ENCODE measurements at places on chromosomes 3 and 15.

DNA sequence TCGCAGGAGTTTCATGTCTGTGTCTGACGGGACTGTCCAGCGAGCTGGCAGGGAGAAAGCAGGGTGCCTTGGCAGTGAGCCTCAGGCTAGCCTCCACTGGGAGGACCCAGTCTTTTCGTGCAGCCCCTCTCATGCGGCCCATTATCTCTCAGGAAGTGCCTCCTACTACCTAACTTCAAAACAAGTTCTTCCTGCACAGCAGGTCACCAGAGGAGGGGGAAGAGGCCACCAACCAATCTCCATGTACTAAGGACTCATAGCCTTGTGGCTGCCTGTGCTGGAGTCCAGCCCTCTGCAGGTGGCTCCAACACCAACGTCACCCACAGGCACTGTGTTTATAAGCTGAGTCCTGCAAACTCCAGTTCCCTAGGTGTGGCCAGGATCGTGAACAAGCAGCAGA is 4.8 kb downstream of the VIPR1 start:
- no peak for DNase-seq

DNA sequence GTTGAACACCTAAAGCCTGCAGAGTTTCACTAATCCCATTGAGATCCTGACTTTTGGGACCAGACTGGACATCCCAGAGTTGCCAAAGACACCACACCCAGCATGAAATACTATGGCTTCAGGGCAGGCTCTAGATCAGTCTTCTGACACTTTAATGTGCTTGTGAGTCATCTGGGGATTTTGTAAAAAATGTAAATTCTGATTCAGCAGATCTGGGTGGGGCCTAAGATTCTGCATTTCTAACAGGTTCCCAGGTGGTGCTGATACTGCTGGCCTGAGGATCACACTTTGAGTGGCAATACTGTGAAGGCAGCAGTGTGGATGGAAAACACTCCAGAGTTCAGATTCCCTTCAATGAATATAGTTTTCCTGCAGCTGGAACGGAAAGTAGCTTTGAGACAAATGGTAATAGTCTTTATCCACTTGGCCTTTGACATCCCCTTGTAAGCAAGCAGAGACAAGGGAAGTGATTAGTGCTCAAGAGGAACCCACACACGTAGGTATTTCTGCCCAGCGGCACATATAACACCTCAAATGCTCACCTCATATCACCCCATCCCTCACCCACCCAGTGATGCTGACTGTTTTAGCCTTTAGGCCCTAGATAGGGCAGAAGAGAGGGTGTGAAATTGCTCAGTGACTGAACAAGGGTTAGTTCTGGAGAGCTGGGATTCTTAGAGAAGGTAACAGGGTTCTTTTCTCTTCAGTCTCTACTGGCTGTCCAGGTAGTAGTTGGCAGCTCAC is 51.5 kb upstream of the GSK3B start:
- DNase-seq = peak; percentile 3

DNA sequence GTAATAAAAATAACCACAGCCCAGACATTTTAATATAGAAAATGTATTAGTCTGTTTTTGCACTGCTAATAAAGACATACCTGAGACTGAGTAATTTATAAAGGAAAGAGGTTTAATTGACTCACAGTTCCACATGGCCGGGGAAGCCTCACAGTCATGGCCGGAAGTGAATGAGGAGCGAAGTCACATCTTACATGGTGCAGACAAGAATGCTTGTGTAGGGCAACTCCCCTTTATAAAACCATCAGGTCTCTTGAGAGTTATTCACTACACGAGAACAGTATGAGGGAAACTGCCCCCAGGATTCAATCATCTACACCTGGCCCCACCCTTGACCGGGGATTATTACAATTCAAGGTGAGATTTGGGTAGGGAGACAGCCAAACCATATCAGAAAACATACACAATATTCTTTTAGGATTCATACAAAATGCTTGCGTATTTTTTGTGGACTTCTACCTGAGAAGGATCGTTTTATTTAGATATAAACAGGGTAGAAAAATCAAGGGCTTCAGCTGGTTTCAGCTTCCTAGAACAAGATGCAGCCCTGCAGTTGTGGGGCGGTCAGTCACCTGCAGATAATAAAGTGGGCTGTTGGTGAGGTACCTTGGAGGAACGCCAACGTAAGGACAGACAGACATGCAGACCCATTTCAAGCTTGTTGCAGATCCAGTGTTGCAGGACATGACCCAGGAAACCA is 101.9 kb downstream of the TNIK start:
- no peak for DNase-seq

GRCh38 chr15:59591356-59591755 is 20.2 kb upstream of the GCNT3 start:
- DNase-seq = no peak

DNA sequence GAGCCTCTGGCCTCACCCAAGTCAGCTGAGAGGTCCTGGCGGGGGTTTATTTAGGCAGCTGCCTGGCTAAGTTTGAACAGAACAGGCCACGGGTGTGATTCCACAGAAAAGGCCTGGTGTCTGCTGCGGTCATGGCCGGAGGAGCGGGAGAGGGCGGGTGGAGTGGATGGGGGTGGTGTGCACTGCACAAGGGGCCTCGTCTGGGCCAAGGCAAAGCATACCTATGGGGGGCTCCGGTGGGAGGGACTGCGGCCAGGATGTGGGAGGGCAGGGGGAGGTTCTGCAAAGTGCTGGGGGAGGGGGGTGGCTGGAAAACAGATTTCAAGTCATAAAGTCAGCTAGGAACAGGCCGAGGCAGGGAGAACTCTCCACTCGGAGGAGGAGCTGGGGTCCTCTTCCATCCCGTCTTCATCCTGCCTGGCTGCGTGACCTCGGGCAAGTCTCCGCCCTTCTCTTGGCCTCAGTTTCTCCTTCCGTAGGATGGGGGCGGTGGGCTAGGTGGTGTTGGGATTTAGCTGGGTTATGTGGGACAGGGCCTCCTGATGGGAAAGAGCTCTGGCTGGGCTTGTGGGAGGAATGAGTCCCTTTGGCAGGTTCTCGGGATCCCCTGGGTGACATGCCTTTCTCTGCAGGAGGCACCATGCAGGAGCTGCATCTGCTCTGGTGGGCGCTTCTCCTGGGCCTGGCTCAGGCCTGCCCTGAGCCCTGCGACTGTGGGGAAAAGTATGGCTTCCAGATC is 878 bp downstream of the ISLR start:
- DNase-seq = no peak

- DNase-seq = no peak
Measured at GRCh38 chr15:74552773-74553441, 11.9 kb downstream of the ARID3B start.

- no peak for DNase-seq
Measured at GRCh38 chr3:196938124-196938523, 4.2 kb downstream of the NCBP2 start.

- no peak for DNase-seq
Measured at GRCh38 chr3:134235577-134236076, 15.0 kb downstream of the RYK start.

GRCh38 chr15:43489191-43489590 is 3.8 kb downstream of the TP53BP1 start:
- DNase-seq = no peak

GRCh38 chr3:55746808-55747413 is 259.8 kb upstream of the WNT5A start:
- DNase-seq = no peak

GRCh38 chr3:194300936-194301335 is 50.2 kb downstream of the CPN2 start:
- no peak for DNase-seq

- no peak for DNase-seq
Measured at GRCh38 chr3:130901463-130902204, 7.8 kb downstream of the ATP2C1 start.

DNA sequence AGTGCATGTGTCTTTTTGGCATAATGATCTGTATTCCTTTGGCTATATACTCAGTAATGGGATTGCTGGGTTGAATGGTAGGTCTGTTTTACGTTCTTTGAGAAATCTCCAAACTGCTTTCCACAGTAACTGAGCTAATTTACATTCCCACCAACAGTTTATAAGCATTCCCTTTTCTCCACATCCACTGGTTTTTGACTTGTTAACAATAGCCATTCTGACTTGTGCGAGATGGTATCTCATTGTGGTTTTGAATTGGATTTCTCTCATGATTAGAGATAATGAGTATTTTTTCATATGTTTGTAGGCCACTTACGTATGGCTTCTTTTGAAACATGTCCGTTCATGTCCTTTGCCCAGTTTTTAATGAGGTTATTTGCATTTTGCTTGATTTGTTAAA is 117.7 kb downstream of the CHCHD4 start:
- no peak for DNase-seq

DNA sequence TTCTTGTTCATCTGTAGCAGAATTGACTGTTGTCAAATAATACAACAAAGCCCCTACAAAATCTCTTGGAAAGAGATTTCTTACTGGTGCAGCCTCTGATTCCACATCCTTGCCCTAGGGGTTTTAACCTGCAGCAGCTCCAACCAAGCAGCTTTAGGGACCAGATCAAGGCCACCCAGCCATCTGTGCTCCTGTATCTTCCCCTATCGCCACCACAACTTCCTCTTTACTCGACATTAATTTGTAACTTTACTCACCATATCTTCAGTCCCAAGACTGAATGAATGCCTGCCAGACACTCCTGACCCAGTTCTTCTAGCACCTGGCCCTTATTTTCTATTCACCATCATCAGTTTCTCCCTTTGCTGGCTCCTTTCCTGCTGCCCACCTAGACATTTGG is 156.6 kb upstream of the IL12A start:
- no peak for DNase-seq

- no peak for DNase-seq
Measured at GRCh38 chr3:35438101-35438500, 201.2 kb upstream of the ARPP21 start.

DNA sequence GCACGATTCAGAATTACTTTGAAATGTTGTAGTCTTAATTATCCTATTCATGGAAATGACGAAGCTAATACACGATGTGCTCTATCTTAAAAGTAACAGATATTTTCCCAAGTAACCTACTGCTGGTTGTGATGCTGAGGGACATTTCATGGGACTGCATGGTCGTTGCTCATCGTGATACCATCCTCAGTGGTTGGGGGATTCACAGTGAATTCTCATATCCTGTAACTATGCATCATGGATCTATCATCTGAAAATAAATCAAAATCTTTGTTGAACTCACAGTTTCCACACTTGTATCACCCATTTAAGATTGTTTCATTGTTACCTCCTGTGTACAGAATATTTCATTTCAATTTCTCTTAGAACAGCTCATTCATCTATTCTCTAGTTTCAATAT is 84.7 kb downstream of the OPA1 start:
- DNase-seq = no peak

- no peak for DNase-seq
Measured at GRCh38 chr3:78906245-78906644, 861.6 kb downstream of the ROBO1 start.

DNA sequence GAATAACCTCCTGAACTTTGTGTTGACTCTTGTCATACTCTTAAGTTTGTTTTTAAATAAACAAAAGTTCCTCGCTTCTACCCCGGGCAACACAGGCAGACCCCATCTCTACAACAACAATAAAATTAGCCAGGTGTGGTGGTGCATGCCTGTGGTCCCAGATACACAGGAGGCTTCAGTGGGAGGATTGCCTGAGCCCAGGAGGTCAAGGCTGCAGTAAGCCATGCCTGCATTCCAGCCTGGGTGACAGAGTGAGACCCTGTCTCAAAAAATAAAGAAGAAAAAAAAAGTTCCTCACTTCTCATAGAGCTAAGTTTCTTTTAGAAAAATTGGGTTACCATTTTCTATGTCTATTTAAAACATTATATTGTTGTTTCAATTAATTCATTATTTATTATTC is 29.2 kb downstream of the HDGFL3 start:
- no peak for DNase-seq

GRCh38 chr3:189119950-189120349 is 51.8 kb upstream of the TPRG1 start:
- DNase-seq = no peak

GRCh38 chr3:78178740-78179363 is 1139.0 kb downstream of the ROBO2 start:
- DNase-seq = no peak

GRCh38 chr3:65824166-65824565 is 214.6 kb downstream of the MAGI1 start:
- DNase-seq = no peak

GRCh38 chr3:186849374-186849975 is 7.0 kb downstream of the ADIPOQ start:
- peak; percentile 73 for DNase-seq

DNA sequence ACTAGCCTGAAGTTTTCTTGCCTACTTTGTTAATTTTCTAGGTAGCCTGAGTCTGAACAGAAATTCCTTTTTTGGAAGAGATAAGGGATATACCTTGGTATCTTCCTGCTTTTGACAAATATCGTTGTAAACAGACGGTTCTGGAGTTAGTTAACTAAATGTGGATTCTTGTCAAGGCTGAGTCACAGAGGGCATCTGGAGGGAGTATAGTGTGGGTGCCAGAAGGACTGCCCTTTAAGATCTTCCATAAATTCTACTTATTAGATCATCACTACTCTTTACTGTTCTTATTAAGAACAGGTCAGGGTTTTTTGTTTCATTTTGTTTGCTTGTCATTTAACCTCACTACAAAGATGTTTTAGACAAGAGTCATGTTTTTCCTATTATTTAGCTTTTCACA is 125.3 kb upstream of the SKOR1 start:
- no peak for DNase-seq

DNA sequence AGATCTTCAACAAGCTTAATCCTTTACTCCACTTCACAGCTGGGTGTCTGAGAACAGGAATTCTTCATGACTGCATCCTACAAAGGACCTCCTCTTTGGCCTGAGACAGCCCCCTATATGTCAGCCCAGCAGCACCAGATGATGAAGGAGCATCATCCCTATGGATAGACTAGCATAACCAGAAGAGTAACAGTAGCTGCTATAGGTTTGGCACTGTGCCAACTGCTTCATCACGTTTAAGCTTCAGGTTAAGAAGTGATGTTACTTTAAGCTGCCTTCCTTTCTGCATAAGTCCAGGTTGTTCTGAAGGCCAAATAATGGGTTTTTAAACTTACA is 50.6 kb downstream of the CMSS1 start:
- DNase-seq = no peak

DNA sequence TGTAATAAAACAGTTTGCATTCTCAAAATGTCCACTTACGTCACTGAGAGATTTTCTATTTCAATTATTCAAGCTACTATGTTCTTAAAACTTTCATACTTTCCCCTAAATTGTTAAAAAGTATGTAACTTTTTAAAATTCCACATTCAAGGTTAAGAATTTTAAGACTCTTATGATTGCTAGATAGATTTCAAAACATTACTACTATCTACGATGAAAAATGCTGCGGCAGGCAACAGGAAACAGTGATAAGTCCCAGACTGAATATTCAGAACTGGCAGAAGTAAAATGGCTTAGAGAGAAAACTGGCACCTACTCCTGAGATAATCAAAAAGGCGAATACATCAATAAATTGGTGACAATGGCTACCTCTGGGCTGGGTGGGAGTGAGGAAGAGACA is 16.2 kb downstream of the ATP13A3 start:
- no peak for DNase-seq

- no peak for DNase-seq
Measured at GRCh38 chr15:40054605-40054854, 15.5 kb upstream of the SRP14 start.
